K562 (cell line): ENCODE measurements at places on chromosomes 4 and X.

GRCh38 chr4:123651536-123652180, 255.1 kb downstream of the SPRY1 start:
- DNase-seq: no peak

DNA sequence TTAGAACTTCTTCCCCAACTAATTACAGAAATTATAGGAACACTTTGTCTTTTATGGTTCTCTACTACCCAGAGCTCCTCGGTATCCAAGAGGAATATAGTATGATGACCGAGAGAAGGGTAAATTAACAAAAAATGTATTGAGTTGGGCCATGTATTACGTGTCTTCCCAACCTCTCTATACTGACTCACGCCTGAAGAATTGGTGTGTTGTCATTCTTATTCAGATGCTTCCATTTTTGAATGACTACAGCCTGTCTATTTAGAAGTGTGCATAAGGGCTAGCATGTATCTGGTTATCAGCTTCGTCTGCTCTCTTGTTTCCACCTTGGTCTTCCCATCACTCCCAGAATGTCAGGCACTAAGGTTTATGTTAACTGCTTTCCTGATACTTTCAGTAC, 24.5 kb upstream of the SCD5 start:
- DNase-seq: no peak

DNA sequence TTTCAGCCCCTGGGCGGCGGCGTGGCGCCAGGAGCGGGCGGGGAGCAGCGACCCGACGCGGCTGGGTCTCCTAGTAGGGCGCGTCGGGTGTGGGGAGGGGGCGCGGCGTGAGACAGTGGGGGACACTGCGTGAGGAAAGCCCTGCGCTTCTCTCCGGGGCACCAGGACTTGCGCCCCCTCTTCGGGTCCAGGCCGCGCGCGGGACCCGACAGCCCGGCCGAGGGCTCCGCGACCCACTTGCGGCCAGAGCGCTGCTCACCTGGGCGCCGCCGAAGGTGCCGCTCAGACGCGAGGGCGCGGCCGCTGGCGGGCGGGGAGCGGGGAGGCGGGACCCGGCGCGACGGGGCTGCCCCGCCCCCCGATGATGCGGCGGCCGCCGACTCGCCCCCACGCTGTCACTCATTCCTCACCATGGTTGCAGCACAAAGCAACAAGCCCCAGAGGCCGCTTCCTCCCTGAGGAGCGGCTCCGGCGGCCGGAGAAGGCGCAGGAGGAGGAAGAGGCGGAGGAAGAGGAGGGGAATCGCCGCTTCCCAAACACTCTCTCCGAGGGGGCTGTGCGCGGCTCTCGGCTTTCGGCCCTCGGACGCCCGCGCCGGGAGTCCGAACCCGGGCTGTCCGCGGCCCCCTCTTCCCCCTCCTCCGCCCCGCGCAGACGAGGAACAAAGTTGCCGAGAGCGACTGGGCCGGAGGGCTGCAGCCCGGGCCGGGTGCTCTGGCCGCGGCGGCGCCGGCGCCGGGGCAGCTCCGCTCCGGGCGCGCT, at the start of gene RAPGEF2:
RAPGEF2 (plus strand) TSS at position 458 of the 762 bp plus-strand sequence. CDS start 1,084 bp downstream, outside the sequence.
- peak; percentile 94 for DNase-seq

DNA sequence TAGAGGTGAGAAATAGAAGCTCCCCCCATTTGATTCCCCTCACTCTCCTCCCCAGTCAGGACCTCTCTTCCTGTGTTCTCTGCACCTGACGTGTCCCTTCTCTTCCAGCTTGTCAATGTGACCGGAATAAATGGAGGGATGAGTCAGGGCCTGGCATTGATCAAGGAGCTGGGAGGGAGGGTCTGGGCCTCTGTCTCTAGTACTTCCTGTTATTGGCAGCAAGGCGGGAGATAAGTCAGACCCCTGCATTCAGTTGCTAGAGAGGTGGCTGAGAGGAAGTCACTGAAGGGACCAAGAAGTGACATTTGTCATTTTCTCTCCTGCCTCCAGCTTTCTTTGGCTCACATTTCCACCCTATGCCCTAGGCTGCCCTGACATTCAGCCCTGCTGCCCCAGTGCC, 35.1 kb upstream of the ZNF41 start:
- no peak for DNase-seq

- no peak for DNase-seq
Measured at GRCh38 chrX:10239611-10240064, 82.9 kb downstream of the CLCN4 start.

- DNase-seq: no peak
Measured at GRCh38 chr4:26858947-26859401, 1.7 kb upstream of the STIM2 start.

- peak; percentile 66 for DNase-seq
Measured at GRCh38 chr4:126790633-126791032, 842.1 kb upstream of the INTU start.

GRCh38 chr4:98098764-98099163, 44.5 kb downstream of the STPG2 start:
- no peak for DNase-seq

DNA sequence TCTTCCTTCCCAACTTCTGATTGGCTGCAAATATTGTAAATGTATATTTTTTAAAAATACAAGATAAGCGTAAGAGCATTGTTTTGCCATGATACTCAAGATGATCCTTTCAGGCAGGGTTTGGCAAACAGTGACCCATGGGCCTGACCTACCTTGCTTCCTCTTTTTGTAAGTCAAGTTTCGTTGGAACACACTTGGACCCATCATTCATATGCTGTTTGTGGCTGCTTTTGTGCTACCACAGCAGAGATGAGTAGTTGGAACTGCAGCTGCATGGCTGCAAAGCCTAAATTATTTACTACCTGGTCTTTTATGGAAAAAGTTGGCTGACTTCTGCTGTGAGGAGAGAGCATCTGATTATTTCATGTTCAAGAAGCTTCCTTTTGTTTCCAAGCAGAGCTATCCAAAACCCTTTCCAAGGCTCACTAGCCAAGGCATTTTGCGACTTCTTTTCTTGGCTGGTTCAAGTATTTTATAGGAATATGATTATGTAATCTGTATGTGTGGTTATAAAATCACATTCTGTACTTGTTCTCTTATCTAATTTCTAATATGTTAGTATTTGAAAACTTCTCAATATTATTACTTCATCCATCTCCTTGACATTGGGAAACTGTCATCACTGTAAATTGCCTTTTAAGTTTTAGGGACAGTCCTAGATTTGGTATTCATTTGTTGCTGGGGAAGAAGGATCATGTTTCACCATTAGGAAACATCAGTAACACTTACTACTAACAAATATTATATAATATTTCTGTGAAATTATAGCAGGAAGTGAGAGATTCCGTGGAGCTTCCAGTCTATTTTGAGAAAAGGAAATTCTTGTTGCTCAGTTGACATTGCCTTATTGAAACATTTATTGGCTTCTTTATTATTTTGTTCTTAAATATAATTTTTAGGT, 109.2 kb downstream of the ARHGAP10 start:
- DNase-seq: no peak

GRCh38 chr4:89625599-89626293, 211.2 kb downstream of the SNCA start:
- DNase-seq: no peak

DNA sequence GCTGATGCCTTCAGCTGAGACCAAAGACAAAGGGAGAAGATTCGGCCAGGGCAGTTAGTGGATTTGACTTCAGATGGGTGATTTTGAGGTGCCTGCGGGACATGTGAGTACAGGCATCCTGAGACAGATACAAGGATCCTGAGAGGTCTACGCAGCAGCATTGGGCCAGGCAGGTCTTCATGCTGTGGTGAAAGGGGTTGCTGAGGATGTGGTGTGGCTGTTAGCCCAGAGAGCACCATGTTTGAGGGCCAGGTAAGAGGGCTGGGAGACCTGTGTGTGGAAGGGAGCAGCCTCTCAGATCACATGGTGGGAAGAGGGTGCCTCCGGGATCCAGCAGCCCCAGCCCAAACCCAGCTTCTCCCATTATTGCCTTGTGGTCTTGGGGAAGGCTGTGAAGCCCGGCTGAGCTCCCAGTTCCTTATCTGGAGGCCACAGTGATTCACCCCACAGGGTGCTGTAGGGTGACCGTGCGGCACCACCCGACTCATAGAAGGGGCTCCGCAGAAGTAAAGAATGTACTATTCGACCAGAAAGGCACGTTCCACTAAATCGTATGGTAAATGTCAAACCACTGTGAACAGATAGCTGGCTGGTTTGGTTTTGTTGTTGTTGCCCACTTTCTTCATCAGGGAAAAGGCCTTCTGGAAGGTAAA, 27.7 kb upstream of the TADA2B start:
- peak; percentile 59 for DNase-seq

DNA sequence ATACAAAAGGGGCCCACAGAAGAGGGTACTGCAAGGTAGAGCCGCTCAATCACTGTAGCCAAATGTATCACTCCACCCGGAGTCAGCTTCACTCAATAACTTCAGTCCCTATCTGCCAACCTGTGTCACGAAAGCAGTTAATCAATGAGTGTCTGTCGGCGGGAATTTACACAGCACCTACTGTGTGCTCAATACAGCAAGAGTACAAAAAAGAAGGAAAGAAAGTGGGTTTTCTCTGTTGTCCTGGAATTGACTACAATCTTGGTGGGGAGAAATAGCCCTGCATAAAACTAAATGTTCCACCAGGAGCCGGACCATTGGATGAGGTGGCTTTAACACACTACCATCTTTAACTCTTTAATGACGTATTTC, 780 bp upstream of the NKRF start:
- no peak for DNase-seq

DNA sequence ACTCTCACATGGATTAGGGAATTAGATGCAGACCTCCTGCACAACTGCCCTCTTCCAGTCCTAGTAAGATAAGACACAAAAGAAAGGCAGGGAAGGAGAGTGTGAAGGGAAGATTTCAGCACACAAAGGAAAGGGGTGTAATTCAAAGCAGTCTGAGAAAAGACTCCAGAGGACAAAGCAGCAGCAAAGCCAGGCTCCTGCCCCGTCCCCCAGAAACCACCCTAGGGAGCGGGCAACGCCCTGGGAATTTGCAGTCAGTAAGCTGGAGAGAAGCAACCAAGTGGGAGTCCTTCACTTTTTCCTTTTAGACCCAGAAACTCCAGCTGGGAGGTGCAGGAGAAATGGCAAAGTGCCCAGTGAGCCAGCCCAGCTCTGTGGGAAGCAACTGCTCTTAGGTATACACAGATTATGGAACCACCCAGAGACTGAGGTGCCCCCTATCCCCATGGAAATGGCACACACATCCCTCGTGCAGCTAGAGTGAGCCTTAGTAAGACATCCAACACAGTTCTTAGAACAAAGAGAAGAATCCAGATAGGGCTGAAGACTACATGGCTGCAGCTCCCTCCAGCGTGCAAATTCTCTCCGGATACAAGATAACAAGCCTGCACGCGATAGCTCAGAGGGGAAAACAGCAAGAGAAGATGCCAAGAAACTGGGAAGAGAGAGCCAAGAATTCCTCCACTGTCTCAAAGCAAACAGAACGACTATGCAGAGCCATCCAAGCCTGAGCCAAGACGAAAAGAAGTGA, 26.5 kb upstream of the IRAK1 start:
- DNase-seq: no peak

DNA sequence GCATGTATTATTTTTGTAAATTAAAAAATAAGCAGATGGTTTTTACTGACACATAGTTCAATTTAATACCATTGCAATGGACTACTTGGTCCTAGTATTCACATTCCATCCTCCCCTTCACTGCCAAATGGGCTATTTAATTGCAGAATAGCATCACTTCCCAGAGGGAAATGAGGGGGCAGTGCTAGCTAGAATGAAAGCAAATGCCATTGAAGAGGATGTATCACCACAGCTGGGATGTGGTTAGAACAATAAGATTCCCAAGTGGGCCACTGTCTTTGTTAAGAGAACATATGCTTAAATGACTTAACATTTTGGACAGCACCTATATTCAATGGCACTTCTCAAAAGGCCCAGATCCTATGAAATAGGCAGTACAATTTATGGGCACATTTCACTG, 224.7 kb downstream of the RBMX2 start:
- DNase-seq: no peak

GRCh38 chr4:17323554-17324385, 188.1 kb downstream of the QDPR start:
- no peak for DNase-seq

- DNase-seq: no peak
Measured at GRCh38 chr4:142405021-142405694, 440.9 kb downstream of the INPP4B start.

GRCh38 chr4:177255359-177255758, 54.3 kb upstream of the NEIL3 start:
- no peak for DNase-seq

DNA sequence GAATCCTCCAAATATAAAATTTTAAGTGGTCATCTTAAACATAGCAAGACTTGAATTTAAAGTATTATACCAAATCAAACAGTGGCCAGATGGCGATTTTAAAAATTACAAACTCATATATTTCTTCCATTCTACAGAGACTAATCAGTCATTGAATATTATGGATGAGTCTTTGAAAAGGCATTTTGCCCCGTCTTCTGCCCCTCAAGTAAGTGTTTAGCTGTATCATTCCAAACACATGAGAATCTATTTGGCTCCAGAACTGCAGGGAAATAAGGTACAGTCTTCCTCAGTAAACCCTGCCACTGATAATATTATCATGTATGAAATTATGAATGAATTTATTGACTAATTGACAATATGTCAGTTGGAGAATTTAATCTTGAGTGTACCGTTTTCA, 191.0 kb downstream of the SLC7A11 start:
- no peak for DNase-seq

- DNase-seq: no peak
Measured at GRCh38 chr4:142324572-142324971, 521.5 kb downstream of the INPP4B start.

DNA sequence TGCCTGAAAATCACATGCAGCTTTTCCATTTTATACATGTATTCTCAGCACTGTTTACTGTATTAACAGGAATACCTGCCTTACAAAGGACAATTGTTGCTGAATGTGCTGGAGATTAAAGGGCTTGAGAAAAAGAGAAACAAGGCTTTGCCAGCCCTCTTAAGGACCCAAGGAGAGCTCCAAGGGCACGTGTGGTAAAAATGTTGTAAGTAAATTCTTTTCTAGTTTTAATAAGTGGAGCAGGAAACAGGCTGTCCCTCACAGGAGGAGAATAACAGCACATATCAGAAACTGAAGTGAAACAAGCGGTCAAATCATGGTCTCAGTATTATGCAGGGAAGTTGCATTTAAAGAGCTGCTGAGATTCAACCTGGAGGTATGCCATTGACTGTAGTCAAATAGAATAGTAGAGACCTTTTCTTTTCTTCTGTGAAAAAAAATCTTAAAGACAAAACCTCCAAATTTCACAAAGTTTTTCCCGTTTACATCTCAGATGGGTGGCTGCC, 18.5 kb downstream of the IGFBP7 start:
- DNase-seq: no peak

DNA sequence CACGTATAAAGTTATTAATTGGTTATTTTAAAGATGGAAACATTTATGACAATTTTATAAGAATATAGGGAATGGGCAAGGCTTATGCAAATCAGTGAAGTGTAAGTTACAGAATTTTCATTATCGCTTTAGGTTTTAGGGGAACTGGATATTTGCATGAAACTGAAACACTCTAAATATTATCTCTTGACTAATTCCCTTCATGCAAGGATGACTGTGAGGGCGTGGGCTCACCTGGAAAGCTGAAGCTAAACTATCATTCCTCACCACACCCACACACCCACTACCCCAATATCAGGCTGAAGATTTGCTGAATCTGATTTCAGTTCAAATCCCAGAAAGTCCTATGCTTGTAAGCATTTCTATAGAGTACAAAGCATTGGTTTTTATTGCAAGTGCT, 81.7 kb upstream of the ARHGAP24 start:
- no peak for DNase-seq

GRCh38 chrX:51899741-51900140, 6.3 kb downstream of the MAGED1 start:
- DNase-seq: no peak

GRCh38 chrX:142089193-142089592, 115.9 kb downstream of the MAGEC2 start:
- no peak for DNase-seq

- DNase-seq: no peak
Measured at GRCh38 chr4:104205116-104205515, 289.6 kb downstream of the CXXC4 start.
